Activated CD8-positive, alpha-beta memory T cell treated with anti-CD3 and anti-CD28 coated beads for 1 hour (primary cell): ENCODE measurements at places on chromosomes 4 and X.
A peak's percentile ranks its signal among the peaks of the same experiment; 100 is the strongest.

DNA sequence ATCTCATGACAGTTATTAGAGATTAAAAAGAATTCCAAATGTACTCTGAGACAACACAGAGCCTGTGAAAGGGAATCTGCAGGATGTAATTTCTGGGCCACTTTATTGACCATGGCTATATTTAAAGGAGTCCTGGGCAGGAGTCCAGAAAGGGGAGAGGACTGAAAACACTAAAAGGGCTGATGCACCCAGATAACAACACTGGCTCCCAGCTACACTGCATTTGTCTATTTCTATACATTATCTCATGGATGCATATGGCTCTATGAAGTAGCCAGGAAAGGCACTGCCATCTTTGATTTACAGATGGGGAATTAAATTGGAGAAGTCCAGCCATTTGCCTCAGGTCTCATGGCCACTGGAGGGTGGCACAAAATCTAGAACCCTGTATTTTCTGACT is 56.0 kb downstream of the MED28 start:
- DNase-seq = no peak

DNA sequence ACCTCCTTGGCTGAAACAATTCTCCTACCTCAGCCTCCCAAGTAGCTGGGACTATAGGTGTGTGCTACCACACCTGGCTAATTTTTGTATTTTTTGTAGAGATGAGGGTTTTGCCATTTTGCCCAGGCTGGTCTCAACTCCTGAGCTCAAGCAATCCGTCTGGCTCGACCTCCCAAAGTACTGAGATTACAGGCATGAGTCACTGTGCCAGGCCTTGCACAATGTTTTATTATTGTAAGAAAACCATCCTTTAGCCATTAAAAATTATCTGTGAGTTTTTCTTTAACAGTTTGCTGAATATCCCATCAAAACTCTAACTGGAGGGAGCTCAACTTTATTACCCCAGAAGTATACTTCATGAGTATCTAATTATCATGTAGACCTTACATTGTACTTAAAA is 900.3 kb downstream of the PCDH7 start:
- DNase-seq = no peak

GRCh38 chr4:133156556-133156955 is 7.5 kb downstream of the PCDH10 start:
- DNase-seq = no peak

GRCh38 chr4:30757357-30757756 is 37.2 kb downstream of the PCDH7 start:
- no peak for DNase-seq

GRCh38 chrX:19625612-19626011 is 110.3 kb upstream of the MAP3K15 start:
- no peak for DNase-seq

DNA sequence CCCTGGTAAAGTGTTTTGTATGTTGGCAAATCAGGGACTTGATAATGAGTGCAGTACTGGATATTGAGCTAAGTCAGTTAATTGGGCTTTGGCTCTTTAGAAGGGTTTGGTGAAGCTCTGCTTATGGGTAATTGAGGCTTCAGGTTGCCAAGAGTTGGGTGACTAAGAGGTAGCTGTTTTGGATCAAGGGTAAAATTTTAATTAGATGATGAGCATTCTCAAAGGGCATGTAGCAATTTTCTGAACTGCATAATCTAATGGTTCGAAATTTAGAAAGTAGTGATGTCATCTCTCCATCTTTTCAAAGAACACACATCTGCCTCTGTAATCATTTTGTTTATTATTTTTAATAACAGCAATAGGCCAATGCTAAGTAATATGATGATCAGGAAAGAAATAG is 5.5 kb upstream of the TRIM2 start:
- no peak for DNase-seq

DNA sequence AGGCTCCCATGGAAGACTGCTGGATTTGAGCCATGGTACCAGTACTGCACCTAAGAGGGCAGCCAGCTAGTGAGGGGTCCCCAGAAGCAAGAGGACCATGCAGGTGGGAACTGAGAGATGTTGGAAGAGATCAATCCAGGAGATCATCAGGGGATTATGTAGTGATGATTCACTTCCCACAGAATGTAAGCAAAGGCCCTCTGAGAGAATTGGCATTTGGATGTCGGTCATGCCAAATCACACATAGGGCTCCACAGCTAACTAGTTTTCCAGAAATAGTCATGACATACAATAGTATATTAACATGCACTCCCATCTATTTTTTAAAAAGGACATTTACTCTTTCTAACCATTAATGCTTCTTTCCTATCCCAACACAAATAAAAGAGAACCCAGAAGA is 112.5 kb downstream of the RASGEF1B start:
- no peak for DNase-seq

DNA sequence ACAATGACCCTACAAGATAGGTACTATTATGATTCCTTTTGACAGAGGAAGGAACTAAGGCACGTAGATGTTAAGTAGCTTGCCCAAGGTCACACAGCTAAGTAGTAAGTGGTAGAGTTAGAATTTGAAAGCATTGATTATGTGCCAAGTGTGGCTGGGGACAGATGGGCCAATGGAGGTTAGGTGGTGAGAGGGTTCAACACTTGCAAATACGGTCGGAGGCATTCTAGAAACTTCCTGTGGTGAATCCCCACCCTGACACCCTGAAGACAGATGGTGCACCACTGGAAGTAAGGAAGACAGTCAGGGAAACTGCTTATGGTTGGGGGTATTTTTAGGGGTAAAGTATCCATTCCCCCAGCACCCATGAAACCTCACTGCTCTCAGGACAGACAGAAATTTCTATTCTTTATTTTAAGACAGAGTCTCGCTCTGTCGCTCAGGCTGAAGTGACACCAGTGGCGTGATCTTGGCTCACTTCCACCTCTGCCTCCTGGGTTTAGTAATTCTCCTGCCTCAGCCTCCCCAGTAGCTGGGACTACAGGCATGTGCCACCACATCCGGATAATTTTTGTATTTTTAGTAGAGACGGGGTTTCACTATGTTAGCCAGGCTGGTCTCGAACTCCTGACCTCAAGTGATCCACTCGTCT is 142.5 kb downstream of the RASL11B start:
- DNase-seq = no peak

DNA sequence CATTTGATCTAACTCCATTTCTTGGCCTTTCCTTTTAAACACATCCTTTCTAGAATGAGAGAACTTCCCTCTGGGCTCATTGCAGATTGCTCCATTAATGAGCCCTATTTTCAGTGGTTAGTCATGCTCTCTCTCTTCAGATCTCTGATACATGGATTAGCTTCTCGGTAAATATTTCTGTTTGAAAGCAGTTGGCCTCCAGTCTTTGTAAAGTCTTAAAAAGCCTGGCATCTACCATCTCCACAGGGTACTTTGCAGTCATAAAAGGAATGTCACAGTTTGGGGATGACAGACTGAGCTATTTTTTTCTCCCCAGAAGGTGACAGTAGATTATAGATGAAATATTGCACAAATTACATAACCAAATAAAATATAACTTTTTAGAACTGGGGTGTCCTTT is 72.7 kb downstream of the UNC5C start:
- DNase-seq = no peak

- no peak for DNase-seq
Measured at GRCh38 chr4:926538-926937, 5.6 kb downstream of the GAK start.

- no peak for DNase-seq
Measured at GRCh38 chr4:140158365-140159030, 4.5 kb upstream of the MAML3 start.

DNA sequence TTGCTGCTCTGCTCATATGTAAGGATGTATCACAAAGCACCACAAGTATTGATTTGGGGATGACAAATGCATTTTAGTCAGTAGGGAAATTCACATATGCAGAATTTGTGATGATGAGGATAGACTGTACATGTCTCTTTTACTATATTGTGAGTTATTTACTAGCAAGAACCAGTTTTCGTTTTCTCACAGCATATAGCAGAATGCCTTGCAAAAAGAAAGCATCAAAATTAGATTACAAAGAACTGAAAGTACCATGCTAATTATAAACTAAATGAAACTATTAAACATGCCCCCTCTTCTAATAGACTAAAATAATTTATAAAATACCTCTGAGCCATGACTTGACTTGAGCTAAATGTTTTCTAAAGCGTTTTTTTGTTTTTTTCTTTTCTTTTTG is 20.1 kb downstream of the TNIP3 start:
- no peak for DNase-seq

GRCh38 chr4:2818351-2818939 is 25.2 kb upstream of the ADD1 start:
- DNase-seq = no peak

- DNase-seq = no peak
Measured at GRCh38 chr4:145536044-145536443, 54.4 kb downstream of the SMAD1 start.

GRCh38 chr4:26094076-26094475 is 180.1 kb downstream of the SMIM20 start:
- DNase-seq = no peak

DNA sequence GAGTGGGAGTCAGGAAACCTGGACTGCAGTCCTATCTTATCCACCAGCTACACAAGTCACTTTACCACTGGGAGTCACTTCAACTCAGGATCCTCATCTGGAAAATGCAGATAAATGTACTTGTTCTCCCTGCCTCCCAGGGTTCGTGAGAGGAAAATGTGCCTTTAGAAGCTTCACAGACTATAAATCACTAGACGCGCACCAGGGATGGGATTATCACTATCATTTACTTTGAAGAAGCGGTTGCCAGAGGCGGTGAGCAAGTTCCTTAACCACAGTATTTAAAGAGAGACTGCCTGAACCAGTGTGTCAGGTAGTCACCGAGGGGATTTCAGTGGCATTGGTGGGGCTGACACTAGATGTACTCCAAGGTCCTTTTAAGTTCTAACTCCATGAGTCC is 219.5 kb downstream of the HS6ST2 start:
- DNase-seq = no peak

DNA sequence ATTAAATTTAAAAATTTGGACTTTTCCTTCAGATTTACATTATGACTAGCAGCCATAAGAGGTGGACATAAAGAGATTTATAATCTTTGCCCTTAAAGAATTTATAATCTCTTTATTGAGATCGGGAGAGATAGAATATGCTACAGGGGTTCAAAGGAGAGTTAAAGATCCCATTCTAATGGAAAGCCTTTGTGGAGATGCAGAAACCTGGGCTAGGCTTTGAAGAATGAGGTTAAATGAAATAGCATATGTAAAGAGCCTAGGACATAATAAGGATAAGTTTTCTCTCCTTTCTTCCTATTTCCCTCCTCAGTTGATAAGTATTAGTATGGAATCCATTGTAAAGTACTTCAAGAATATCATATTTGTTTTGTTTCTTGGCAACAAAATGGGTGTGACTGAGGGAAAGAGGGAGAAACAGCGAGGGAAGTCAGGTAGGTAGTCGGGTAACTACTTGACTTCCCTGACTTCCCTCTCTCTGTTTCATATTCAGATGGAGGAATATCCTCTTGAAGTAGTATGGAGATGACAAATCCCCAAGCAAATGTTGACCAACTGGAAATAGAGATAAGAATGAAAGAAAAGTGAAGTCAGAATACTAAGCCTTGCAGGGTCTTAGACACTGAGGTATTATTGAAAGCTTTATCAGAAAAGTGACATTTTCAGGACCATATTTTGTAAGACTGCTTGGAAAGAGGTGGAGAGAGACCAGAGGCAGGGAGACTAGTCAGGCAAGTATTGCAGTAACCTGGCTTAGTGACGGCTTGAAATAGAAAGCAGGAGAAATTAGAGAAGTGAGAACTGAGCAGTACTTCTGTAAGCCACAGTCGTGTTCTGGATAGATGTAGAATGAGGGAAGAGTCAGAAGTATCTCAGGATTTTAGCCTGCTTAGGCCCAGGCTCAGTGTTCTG is 82.9 kb downstream of the PDLIM5 start:
- DNase-seq = no peak

DNA sequence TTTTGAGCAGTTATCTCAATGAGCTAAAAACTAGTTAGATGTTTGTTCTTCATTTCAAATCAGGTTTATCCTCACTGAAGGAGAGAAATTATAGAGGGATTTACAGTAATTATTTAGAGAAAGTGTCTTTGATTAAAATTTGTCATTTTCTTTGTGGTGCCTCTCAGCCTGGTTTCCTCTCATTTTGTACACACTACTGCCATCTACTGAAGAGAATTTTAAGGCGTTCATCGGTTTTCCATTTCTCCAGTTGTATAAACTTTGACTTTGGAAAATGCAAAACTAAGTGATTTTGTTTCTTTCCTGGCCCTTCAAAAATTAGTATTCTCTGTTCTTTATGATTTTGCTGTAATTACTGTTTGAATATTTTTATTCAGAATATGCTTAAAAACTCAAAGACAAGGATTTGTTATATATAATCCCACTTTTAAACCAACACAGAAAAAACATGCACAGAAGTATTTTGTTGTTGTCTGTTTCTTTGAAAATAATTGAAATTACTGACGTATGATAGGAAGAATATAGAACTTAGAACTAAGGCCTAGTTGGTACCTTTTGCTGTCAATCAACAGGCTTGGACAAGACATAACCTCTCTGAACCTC is 34.4 kb upstream of the ANXA3 start:
- DNase-seq = no peak

DNA sequence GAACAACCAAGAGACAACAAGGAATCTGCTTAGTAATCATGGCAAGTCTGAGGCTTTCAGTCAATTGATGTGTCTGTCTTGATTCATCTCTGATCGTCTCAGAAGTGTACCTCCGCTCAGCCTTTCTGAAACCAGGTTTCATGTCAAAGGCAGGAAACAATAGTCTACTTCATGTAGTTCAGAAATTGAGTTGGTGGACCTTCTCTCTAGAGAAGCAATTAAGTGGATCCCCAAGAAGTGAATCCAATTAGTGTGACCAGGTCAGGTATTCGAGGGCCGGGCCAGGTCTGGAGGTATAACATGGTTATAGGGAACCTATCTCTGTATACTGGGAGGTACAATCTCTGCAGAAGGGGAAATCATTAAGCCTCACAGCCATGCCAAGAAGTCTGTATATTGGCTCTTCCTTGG is 32.0 kb downstream of the DAPP1 start:
- no peak for DNase-seq

GRCh38 chr4:114758066-114758465 is 159.5 kb downstream of the UGT8 start:
- no peak for DNase-seq

GRCh38 chr4:1604706-1605205 is 79.4 kb downstream of the FAM53A start:
- DNase-seq = peak; percentile 22
